Eye (tissue), 1 donor: ENCODE measurements at places on chromosomes 11 and 22.

DNA sequence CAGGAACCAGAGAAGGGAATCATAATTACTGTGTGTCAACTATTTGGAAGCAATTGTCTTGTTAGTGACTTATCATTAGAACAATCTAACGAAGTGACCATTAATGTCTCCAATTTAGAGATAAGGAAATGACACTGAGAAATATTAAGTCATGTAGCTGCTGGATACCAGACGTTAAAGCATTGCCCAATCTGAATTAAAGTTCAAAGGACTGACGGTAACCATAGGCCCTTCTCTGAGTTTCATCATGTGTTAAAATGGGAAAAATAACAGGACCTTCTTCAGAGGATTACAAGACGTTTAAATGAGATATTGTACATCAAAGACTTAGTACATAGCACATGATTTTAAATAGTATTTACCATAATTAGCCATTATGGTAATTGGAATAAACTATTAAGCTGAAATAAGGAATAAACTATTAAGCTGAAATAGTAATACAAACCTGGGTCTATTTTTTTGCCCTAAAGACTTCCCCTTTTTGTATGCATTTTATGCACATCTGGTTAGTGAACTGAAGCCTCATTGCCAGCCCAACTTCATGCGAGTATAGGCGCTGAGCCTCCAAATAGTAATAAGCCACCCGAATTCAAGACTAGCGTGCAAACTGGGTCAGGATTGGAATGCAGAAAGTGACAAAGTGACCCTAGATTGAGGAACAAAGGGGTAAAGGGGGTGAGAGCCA lies 41.0 kb downstream of the GLYATL1 start:
- DNase-seq = no peak

- DNase-seq = peak; percentile 81
Measured at GRCh38 chr11:926341-926916, 759 bp downstream of the AP2A2 start.

- no peak for DNase-seq
Measured at GRCh38 chr22:47194476-47195155, 432.2 kb downstream of the TBC1D22A start.

DNA sequence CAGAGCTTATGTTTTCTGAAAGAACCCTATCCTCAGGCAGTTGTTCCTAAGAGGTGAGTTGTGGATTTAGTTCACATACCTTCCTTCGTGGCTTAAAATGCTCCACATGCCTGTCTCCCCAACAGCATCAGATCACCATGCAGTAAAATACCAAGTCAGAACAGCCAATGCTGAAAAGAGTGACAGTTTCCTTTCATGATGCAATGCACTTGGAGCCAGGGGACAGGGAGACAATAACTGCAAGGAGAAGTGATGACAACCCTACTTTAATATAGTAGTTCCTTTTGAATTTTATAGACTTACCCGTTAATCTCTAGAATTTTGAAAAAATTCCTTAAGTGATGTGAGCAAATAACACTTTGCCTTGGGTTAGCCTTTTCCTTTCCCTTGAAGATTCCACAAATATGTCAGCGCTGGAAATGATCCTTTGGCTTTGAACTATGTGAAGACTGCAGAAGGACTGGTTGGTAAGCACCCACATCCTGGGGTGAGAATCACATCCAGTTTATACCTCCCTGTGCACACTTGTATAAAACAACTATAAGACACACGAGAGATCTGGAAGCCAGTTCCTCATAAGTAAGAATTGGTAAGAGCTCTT lies 71.2 kb downstream of the PIWIL4 start:
- DNase-seq = no peak

DNA sequence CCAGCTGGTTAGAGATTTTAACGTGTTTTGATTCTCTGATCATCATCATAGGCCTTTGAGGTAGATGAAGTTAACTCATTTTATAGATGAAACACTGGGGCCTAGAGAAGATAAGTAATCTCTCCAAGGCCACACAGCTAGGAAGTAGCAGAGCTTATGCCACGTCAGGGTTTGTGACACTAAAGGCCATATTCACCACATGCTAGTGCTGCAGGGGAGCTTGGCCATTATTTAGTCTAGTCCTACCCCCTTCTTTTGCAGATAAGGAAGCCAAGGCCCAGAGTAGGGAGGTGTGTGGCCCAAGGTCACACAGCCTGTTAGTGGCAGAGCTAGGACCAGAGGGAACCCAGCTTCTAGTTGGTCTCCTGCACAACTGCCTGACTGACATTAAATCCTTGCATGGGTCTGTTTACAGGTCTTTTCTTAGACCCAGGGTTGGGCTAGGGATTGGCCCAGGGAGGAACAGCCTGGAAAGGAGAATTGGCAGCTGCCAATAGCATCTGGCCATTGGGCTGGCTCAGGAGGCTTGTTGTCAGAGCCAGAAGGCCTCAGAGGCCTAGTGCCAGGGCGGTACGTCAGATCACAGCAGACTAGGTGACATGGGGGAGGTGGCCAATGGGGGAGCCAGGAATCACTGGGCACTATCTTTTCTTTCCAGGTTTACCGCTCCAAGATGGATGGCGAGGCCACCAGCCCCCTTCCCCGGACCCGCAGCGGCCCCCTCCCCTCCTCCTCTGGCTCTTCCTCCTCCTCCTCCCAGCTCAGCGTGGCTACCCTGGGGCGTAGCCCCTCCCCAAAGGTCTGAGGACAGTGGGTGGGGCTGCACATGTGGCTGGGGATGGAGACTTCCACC lies 36.0 kb downstream of the PHLDB1 start:
- no peak for DNase-seq

DNA sequence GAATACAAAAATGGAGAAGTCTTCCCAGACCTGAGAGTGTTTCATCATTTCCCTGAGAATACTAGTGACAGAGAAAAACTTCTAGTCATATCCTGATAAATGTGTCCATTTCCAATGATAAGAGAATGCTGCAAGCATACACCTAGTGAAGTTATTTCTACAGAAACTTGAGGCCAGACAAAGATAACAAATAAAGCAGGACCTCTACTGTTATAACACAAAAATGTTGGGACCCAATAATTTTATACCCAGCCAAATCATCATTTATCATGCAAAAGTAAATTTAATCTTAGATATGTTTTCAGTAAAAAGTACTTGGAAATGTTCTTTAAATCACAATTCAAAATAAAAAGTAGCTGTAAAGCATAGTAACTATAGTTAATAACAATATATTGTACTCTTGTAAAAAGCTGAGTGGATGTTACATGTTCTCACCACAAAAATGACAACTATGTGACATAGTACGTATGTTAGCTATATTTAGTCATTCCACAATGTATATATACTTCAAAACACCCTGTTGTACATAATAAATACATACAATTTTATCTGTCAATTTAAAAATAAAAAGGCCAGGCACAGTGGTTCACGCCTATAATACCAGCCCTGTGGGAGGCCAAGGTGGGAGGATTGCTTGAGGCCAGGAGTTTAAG lies 12.6 kb downstream of the RRAS2 start:
- no peak for DNase-seq

DNA sequence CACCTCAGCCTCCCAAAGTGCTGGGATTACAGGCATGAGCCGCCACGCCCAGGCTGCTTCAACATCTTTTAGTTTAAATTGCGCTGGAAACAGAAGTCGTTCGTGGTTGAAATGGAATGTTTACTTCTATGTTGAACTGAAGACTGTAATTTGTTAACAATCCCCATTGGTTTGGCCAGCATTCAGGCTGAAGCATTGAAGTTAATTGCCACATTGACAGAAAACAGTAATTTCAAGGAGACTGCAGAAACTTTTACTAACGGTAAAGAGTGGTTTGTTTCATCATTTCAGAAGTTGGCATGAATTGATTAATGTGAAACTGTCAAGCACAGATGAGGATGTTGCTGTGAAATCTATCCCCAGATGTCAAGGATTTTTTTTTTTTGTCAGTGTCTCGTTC lies 14.2 kb downstream of the AP5B1 start:
- no peak for DNase-seq

DNA sequence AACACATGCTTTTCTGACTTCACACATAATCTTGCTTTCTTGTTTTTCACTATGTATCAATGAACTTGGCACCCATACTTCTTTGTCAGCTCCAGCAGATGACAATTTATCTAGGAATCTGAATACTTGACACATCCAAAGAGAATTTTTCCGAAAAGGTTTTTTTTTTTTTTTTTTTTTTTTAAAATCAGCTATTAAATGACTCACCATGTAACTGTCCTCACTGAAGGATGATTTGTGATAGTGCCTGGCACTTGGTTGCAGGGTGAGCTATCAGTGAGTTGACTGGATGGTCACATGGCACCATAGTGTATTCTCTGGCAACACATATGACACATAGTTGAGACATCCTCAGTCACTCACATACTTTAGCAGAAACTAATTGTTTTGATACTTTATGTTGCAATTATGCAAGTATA lies 133.4 kb upstream of the E2F8 start:
- DNase-seq = no peak

- DNase-seq = no peak
Measured at GRCh38 chr22:49196046-49196511, 631.6 kb downstream of the BRD1 start.

GRCh38 chr11:45223496-45223895 lies 62.6 kb downstream of the SYT13 start:
- no peak for DNase-seq
